IMR-90 (cell line): ENCODE measurements at places on chromosomes 11 and 22. TPM values are rescaled to one million over a fixed set of nuclear protein-coding genes. Genes with fewer than 3 reads are reported as not detected.

DNA sequence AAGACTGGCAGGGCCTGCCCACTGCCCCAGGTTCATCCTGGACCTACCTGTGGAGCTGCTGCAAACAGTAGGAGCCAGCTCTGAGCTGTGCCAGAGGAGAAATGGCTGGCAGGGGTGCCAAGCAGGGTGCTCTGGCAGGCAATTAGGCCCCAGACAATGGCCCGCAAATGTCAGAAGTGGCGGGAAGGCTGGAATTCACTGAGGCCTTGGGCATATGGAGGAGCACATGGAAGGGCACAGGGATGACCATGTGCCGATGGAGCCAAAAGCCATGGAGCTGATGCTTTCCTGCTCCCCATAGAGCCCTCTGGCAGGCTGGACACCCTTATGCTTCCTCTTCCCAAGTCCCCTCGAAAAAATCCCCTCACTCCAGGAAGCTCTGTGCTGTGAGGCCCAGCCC is 62.0 kb downstream of the BUD13 start:
- H3K27ac ChIP-seq: no peak overlapping the region
- H3K4me1 ChIP-seq: no peaks in the 10 kb centered on the region
- no peak for DNase-seq
- no peaks in the 10 kb centered on the region for H3K36me3 ChIP-seq
- H3K27me3 ChIP-seq: peaks cover 59% of the 10 kb centered on the region

DNA sequence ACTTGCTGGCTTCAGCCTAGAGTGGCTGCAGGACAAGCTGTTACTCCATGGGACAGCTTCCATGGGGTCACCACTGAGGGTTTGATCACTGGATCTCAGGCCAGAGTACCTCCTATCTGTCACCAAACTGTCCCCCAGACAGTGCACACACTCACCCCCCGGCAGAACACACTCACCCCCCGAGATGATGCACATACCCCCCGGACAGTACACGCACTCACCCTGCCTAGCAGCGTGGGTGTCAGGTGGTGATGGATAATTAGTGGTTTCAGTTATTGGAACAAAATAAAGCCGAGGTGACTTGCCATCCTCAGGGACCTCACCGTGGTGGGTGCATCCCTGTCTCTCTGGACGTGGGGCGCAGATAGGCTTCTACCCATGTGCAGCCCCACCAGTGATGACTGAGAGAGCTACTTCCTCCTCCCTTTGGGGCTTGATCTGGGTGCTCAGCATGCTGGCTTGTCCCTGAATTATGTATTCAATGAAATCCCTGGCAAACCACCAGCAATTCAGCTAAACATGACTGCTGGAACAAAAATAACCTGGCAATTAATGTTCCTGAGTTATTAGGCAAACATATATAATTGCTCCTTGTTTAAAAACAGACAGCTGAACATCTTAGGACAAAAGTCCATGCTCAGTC is 18.9 kb downstream of the TANGO2 start:
- no peaks in the 10 kb centered on the region for H3K4me1 ChIP-seq
- H3K4me3 ChIP-seq: no peak overlapping the region

DNA sequence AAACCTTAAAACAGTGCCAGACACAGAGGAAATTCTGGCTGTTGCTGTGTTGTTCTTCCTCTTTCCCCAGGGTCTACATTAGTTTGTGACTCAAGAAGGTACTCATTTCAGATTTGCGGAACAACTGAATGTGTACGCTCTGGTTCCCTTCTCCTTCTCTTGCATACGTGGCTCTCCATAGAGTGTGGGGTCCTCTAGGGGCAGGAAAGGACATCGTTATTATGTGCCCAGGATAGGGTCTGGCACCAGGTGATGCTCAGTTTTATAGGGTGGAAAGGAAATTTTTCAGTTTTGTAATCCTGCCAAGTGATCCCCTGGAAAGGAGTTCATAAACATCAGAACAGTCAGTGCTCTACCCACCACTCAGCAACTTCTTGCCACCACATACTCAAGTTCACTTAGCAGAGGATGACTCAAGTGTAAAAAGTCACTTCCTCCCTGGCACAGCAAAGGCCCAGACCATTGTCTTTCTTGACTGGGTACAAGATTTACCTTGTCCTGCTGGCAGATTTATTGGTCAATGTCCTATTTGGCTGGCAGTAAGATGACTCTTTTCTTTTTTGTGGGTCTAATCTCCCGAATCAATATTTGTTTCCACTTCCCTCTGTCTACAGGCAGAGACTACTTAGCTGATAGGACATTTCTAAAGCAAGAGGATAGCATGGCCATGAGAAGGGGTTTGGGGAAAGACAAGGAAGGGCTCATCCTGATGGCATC is 246.0 kb upstream of the TENM4 start:
- no peak for DNase-seq
- H3K4me1 ChIP-seq: no peaks in the 10 kb centered on the region
- H3K27ac ChIP-seq: no peak overlapping the region
- H3K36me3 ChIP-seq: no peaks in the 10 kb centered on the region
- H3K4me3 ChIP-seq: no peak overlapping the region

DNA sequence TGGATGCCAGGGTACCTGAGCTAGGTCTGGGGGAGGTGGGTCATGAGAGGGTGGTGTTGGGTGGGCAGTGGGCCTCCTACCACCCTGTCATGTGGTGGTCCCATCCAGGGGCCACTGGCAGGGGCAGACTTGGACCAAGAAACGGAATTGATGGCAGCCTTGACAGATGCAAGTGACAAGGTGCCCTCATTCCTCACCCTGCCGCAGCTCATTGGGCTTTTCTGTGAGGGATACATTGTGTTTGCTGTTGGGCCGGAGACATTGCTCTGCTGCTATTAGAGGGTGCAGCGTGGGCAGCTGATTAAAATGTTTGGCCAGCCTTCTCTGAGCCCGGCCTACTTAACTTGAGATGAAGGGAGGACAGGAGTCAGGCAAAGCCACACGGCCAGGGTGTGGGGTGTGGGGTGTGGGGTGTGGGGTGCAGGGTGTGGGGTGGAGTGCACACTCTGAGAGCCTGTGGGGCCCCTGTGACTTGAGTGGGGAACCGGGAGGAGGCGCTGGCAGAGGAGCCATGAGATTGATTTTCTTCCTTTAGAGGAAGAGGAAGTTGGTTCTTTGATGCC is 351.5 kb downstream of the TBC1D22A start:
- H3K36me3 ChIP-seq: peaks cover 2% of the 10 kb centered on the region; the same call in 1 of the 2 replicates
- DNase-seq: no peak
- H3K27ac ChIP-seq: no peak overlapping the region

Gene GGTLC2
- total RNA-seq: not detected in 2 replicates

Gene ATP6V1E1
- total RNA-seq: 144 and 151 TPM in 2 replicates
